ENCODE measurements at places on chromosomes 2 and 18. TPM values are rescaled to one million over a fixed set of nuclear protein-coding genes. Genes with fewer than 3 reads are reported as not detected.

The SATB2 gene
- total RNA-seq: 7.9 TPM

The SCYGR3 gene
- not detected for total RNA-seq

The TM4SF20 gene
- not detected for total RNA-seq

The CDH2 gene
- total RNA-seq: 37.7 TPM

The POTEJ gene
- total RNA-seq: 0.03 TPM

The ASIC4 gene
- 0.15 TPM for total RNA-seq

The CLIP4 gene
- total RNA-seq: 114 TPM

The HRH4 gene
- not detected for total RNA-seq

The CCDC141 gene
- total RNA-seq: under 0.01 TPM

The SERPINB4 gene
- total RNA-seq: not detected

The COL4A4 gene
- 0.05 TPM for total RNA-seq

The BOK gene
- total RNA-seq: 8.0 TPM

The SCYGR4 gene
- not detected for total RNA-seq

The AKAIN1 gene
- total RNA-seq: not detected

The QPCT gene
- total RNA-seq: 5.9 TPM

The AGXT gene
- total RNA-seq: not detected

The PAX8 gene
- total RNA-seq: 1.6 TPM

The SERPINB3 gene
- not detected for total RNA-seq

The UCN gene
- total RNA-seq: 6.6 TPM

The MBD5 gene
- total RNA-seq: 5.8 TPM
